ENCODE measurements at places on chromosomes 3 and 15.

DNA sequence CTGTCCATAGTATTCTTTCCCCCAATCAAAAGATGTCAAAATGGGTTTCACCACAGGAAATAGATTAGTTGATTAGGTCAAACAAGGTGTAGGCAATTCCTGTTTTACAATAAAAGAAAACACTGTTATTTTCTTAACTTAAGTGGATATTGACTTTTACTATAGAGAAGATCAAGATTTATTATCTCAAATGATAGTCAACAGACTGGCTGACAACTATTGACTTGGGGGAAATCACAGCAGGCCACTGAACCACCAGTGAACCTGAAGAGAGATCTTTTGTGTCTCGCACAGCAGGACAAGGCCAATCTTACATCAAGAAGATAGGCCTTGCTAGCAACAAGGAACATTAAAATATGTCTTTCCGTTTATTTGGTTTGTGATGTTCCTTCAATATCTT is 1187.6 kb downstream of the SI start:
- DNase-seq = no peak

DNA sequence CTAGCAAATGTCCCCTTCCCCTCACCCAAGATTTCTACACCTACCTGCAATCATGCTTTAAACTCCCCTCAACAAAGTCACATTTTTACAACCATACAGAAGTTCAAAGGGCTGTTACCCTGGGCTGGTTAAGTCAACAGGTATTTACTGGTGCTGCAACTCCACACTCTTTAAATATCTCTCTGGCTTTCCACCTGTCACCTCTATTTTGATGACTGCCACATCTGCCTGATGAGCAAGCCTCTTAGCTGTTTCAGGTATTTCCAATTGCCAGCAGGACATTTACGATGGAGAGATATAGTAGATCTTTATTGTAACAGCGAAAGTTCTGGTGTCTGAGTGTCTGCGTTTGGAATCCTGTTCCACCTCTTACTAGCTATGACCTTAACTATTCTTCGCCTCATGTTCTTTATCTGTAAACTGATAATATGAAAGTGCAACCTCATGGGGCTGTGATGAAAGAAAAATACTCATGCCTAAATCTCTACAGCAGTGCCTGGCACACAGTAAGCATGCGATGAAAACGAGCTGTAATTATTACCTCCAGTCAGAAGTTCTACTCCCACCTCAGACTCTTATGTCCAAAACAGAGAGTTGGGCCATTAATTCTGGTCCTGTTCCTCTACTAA is 44.2 kb upstream of the TPM1 start:
- no peak for DNase-seq

- no peak for DNase-seq
Measured at GRCh38 chr15:71151081-71151480, 35.8 kb downstream of the THSD4 start.

DNA sequence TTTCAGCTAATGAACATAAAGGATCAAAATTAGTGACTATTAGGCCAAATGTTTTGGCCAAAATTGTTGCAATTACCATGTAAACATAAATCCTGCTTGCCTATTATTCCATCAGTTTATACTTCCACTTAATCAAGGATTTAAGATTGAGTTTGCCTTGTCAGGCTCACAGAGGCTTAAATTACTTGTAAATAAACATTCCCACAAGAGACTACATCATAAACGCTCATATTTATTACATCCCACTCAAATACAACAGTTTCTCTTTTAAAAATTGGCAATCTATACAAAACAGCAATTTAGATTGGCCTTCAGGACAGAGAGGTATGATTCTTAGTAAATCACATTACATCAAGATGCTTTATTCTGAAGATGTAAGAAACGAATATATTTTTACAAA is 9.9 kb upstream of the MAP4 start:
- DNase-seq = no peak

- DNase-seq = no peak
Measured at GRCh38 chr3:123667784-123668183, 82.9 kb upstream of the HACD2 start.

Measured in HL-60 (cell line).